NCI-H2029 (cell line): ENCODE measurements at places on chromosomes 1 and 21.

- no peak for DNase-seq
Measured at GRCh38 chr1:15958793-15959192, 17.1 kb downstream of the ZBTB17 start.

GRCh38 chr1:23699280-23700179 is 7.9 kb downstream of the RPL11 start:
- DNase-seq: no peak

DNA sequence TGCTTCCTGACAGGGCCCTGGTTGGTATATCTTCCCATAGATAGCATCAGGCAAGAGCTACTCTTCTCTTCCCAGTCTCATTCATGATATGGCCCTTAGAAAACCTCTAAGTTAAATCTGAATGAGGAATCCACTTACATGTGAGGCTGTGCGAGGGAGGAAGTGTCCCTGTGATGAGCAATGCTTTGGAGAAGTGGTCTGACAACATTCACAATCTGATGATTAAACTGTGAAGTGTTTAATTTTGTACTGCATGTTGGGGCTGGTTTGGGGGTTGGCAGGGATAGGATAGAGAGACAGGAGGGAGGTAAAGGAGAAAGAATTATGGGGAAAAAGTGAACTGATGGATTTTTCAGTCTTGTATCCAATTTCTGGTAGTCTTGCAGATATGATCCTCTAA is 421.2 kb upstream of the DAB1 start:
- DNase-seq: peak; percentile 43

DNA sequence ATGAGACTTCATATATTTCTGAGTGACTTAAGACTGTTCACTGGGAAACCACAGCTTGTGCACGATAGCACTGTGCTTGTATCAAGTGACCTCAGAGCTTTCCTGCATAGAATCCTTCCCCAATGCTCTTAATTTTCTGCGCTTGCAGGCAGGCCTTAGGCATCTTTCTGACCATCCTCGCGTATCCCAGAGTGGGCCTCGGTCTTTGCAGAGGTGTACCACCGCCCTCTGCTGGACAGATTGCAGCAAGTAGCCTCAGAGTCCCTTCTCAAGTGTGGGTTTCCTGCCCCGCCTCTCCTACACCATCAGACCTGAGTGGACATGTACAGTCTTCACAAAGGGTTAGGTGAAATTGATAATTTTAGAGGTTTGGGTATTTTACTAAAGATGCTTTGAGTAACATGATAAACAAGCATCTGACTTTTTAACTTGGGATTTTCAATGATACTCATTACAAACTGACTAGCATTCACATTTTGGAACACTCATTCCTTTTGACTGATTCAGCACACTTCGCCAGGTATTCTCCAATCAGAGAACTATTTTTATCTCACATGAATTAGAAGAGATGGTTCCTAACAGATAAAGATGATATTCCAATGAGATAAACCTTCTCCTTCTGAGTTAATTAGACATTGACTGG is 246.5 kb upstream of the USP25 start:
- peak; percentile 89 for DNase-seq

DNA sequence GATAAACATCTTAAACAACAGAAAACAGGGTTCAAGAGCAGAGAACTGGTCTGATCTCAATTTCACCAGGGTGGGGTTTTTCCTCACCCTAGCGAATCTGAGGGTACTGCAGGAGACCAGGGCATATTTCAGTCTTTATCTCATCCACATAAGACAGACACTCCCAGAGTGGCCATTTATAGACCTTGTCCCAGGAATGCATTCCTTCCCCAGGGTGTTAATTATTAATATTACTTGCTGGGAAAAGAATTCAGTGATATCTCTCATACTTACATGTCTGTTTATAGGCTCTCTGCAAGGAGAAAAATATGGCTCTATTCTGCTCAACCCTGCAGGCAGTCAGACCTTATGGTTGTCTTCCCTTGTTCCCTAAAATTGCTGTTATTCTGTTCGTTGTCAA is 84.1 kb downstream of the LYPLAL1 start:
- no peak for DNase-seq

DNA sequence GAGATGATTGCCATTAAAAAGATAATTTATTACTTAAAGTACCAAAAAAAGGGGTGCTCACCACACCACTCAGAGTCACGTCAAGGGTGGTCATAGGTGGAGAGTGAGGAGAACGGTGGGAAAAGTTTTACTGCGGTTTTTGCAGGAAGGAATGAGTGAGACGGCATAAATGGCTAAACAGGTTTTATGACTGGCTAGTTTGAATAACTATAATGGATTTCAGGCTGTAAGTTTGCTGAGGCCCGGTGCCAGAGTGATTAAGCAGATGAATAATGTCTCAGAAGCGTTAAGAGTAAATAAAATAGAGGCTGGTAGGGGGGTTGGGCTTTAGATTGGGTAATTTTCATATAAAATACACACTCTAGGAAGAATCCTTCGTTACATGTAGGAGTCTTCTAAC is 1337.8 kb downstream of the AMY1C start:
- peak; percentile 16 for DNase-seq

DNA sequence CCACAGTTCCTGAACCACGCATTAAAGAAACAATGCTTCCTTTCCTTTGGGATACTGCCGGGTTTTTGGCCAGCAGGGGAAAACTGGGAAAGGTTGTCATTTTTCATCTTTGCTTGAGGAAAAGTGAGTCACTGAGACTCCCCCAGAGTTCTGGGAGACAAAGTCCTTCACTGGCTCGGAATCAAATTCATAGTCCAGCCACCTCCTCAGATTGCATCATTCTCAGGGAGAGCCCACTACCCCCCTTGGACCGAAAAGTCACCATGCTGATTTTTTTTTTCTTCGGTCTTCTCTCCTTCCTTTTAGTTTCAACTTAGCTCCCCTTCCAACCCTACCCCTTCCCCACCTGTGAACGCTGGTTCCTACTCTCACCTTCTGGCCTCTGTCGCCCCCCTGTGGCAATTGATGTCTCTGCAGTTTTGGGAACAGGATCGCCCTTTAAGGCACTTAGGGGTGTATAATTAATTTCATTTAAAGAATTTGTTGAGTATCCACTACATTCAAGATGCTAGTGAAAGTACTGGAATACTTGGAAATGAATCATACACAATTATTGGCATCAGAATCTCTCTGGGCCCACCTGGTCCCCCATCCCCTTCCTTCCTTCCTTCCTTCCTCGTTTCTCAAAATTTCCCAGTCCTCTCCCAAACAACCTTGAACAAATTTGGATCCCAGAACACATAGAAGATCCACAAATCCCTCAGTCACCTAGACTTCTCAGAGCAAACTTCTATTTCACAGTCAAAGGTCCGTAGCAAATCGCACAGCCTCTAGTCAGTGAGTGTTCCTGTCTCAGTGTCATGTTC is 6.9 kb downstream of the ACKR1 start:
- peak; percentile 15 for DNase-seq

GRCh38 chr1:10738061-10739058 is 58.1 kb downstream of the CASZ1 start:
- DNase-seq: peak; percentile 72
